ENCODE measurements at places on chromosomes 16 and 17.

DNA sequence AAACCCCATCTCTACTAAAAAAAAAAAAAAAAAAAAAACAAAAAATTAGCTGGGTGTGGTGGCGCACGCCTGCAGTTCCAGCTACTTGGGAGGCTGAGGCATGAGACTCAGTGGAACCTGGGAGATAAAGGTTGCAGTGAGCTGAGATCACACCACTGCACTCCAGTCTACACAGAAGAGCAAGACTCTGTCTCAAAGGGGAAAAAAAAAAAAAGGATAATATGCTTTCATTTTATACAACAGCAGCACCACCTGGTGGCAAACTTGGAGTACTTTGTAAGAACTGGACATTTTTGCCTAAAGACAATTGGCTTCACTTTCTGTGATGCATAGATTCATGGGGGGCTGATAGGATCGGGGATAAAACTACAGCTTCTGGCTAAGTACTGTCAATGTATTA is 8.5 kb downstream of the CHTF8 start:
- DNase-seq: peak; percentile 32

DNA sequence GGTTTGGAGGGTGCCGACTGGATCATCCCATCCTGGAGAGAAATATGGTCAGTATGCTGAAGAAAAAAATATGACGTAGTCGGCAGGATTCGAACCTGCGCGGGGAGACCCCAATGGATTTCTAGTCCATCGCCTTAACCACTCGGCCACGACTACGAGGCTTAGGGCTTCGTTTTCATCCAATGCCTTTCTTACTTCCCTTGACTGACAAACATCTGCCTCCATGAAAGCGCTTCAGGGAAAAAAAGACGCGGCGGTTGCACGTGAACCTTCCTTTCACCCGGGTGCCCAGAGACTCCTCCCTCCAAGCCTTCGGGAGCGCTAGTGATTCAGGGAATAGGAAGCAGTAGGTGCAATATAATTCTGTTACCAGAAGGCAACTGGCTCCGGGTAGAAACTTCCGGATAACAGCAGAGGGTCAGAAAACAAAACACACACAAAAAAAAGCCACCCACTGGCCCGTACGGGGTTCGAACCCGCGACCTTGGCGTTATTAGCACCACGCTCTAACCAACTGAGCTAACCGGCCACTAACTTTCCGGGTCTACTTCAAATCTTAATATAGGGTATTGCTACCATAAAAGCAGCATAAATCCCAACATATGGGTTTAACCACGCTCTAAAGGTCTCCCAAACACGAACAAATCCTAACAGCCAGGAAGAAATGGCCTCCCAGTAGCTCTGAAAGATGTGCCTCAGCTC is 16.3 kb upstream of the AURKB start:
- DNase-seq: no peak

- no peak for DNase-seq
These were observed 128.4 kb upstream of the RCVRN start for GRCh38 chr17:10033449-10033848.

GRCh38 chr17:15271741-15272140 is 6.6 kb upstream of the PMP22 start:
- DNase-seq: no peak

- DNase-seq: no peak
These were observed 409.6 kb upstream of the CDH11 start for GRCh38 chr16:65531475-65531874.

- DNase-seq: no peak
These were observed 45.9 kb downstream of the SREBF1 start for GRCh38 chr17:17790637-17791464.

- DNase-seq: no peak
These were observed 24.2 kb downstream of the ZNRF1 start for GRCh38 chr16:75023009-75023408.

- no peak for DNase-seq
These were observed 147.9 kb downstream of the HS3ST3B1 start for GRCh38 chr17:14448818-14449217.

GRCh38 chr16:15597822-15598647 is 44.9 kb downstream of the MARF1 start:
- no peak for DNase-seq

DNA sequence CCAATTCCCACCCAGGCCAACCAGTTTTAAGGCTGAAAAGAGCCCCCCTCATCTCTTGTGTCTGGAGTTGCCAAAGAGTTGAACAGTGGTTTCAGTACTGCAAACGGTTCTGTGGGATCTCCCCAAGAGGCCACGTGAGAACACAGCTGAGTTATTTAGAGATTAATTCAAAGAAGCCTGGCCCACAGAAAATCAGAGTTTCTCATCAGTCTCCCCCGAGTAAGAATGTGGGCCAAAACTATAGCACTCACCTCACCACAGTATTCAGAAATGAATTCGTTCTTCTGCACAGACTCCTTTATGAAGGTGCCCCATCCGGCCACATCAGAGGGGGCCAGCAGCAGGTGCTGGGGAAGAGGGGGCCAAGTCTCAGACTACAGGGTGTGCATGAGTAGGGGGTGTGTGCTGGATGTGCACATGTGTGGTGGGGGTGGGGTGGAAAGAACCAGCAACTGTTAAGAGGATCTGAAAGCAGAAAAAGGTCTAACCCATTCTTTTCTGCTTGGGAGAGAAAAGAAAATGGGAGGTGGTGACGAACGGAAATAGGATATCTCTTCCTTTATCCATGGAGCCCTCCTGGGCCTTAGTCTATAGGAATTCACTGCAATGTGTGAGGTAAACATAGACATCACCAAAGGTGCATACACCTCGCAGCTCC is 22.6 kb downstream of the CNTNAP1 start:
- DNase-seq: no peak

GRCh38 chr17:81556863-81557262 is 4.7 kb upstream of the FAAP100 start:
- DNase-seq: no peak

DNA sequence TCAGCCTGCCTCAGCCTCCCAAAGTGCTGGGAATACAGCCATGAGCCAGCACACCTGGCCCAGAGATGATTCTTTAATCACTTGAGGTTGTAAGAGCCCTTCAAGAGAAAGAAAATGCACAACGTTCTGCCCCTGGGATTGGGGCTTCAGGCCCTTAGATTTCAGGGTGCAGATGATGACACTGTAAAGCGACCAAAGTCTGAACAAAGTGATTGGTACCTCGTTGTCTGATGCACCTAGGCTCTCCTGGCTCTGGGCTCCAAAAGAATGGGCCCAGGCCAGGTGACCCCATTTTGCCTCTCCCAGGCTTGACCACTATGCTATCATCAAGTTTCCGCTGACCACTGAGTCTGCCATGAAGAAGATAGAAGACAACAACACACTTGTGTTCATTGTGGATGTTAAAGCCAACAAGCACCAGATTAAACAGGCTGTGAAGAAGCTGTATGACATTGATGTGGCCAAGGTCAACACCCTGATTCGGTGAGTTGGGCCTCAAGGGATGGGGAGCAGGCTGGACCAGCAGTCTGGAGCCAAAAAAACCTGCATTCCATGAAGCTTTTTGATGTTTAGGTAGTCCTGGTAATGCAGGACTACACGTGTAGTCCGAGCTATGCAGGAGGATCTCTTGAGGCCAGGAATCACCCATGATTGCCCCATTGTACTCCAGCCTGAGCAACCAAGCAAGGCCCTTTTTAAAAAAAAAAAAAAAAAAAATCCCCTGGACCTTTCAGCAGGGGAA is 2.8 kb downstream of the RPL23A start:
- no peak for DNase-seq

DNA sequence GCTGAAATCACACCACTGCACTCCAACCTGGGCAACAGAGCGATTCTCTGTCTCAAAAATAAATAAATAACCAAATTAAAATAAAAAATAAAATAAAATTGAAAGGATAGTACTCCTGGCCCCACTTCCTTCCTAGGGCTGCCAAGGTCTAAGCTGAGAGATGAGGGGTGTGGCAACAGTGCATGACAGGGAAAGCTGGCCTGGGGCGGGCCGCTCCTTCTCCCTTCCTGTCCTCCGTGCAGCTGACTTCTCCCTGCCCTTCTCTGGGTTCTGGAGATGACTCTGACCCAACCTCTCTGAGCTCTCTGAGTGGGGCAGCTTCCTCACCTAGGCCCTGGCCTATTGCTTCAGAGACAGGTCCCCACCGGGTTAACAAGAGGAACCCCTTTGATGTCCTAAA is 8.7 kb upstream of the SLC25A39 start:
- no peak for DNase-seq

GRCh38 chr16:65413861-65414260 is 292.0 kb upstream of the CDH11 start:
- DNase-seq: no peak

GRCh38 chr17:63376949-63377348 is 69.2 kb downstream of the CYB561 start:
- no peak for DNase-seq

- DNase-seq: no peak
These were observed 820.7 kb downstream of the KCNJ18 start for GRCh38 chr17:22512997-22513538.

DNA sequence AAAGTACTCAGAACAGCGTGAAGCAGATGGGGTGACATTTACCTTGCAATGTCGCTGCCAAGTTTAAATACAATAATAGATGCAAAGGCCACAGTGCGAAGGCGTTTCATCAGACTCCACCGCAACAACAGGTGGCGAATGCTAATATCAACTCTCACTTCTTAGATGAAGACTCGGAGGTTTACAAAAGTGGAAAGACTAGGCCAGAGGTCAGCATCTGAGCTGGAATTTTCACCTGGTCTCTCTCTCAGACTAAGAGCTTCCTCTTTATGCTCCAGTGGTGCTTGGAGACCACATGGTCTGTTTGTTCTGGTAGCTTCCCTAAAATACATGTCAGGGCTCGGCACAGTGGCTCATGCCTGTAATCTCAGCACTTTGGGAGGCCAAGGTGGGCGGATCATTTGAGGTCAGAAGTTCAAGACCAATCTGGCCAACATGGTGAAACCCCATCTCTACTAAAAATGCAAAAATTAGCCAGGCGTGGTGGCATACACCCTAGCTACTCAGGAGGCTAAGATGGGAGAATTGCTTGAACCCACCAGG is 169.1 kb downstream of the XYLT1 start:
- DNase-seq: no peak

GRCh38 chr16:65102326-65102725 is 19.5 kb downstream of the CDH11 start:
- no peak for DNase-seq

GRCh38 chr16:80846680-80847079 is 42.3 kb upstream of the CDYL2 start:
- no peak for DNase-seq

DNA sequence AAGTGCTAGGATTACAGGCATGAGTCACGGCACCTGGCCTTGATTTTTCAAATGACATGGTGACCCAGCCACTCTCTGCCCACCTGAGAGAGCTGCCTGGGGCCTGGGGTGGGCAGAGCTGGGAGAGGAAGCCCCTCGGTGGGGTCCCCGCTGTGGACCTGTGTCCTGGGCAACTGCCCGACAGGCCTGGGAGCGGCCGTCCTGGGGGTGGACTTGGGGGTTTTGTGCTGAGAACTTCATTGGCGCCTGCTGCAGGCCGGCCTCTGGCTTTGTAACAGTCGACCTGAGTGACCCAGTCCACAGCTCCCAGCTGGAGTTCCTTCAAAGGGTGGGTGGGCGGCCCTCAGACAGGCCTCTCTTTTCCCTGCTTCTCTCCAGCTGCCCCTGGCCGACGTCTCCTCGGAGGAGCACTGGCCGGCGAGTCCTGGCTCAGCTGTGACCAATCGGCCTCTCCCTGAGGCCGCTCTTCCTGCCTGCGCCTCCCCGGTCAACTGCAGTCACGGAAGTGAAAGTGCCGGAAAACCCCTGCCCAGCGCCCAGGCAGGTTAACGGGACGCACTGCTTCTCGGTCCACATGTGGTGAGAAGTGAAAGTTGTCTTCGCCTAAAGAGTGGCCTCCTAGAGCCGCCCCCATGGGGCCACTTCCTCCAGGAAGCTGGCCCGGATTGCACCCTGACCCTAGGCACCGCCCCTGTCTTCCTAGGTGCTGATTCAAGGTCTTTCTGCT is 5.5 kb downstream of the CBFA2T3 start:
- no peak for DNase-seq

DNA sequence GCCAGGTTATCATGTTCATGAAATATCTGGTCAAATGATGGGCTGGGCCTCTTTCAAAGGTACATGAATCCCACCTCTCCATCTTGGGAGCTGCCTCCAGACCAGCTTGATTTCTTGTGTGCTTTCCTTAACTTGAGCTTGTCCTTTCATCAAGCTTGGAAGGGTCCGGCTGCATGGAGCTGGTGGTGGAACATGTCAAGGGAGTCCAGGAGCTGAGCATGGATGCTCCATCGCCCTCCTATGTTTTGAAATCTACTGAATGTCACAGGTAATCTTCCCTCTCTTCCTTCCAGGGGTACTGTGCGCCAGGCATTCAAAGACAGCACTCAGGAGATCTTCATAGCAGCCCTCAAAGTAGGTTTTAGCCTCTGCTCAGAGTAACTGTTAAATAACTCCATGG is 105.8 kb downstream of the N4BP1 start:
- no peak for DNase-seq

- DNase-seq: no peak
These were observed 34.5 kb downstream of the TNFRSF13B start for GRCh38 chr17:16937431-16937830.

DNA sequence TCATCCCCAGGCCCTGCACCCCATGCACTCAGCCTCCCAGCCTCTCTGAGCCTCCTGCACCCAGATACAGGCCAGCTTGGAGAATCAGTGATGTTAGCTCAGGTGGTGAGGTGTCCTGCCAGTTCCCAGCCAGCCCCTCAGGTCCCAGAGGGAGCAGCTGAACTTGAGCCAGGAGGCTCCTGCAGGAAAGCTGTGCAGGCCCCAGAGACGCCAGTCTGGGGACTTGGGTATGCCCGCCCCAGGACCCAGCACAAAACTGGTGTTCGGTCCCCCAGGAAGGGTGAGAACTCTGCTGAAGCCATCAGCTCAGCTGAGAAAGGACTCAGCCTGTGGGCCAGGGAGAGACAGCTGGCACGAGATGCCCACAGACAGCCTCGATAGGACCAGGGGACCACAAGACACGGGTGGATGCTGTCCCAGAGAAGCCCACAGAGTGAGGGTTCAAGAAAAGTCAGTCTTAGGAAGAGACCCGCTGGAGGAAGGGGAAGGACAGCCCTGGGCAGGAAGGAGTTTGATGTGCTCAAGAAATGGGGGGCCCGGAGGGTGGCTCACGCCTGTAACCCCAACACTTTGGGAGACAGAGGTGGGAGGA is 11.0 kb downstream of the ENDOV start:
- DNase-seq: no peak

GRCh38 chr17:73901661-73902415 is 257.6 kb upstream of the SDK2 start:
- DNase-seq: no peak

DNA sequence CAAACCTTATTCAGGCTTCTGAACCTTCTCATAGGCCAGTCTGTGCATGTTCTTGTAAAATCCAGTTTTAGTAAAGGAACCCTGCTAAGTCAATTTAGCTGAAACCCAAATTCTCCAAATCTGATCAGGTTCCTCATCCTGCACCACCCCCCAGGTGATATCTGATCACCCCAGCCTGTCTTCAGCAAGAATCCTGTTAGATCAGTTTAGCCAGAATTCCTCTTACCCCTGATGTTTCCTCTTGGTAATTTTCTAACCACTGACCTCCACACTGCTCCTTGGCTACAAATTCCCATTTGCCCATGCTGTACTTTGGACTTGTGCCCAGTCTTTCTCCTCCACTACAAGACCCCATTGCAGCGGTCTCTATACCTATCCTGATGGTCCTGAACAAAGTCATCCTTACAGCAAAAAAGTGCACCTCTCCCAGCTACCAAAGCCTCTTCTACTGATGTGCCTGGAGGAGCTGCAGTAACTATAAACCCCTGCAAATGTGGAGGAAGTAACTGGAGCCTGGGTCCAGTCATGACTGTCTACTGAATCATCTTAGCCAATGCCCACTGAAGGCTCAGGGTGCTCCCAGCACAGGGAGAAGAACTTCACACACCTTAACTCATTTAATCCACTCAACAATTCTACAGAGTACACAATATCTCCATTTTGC is 23.8 kb downstream of the TEX14 start:
- DNase-seq: no peak

Data from stimulated activated CD8-positive, alpha-beta memory T cell treated with anti-CD3 and anti-CD28 coated beads, Interleukin-7, amount 100 ng/mL, for 1 hour (primary cell).